ENCODE measurements at places on chromosomes 11 and 22.

GRCh38 chr11:64148226-64148916, 17.5 kb downstream of the MACROD1 start:
- no peak overlapping the region for H3K27ac ChIP-seq
- no peak overlapping the region for H3K4me3 ChIP-seq
- peak; percentile 83 for DNase-seq
- H3K4me1 ChIP-seq = peaks cover 11% of the 10 kb centered on the region
- H3K27me3 ChIP-seq = no peaks in the 10 kb centered on the region

DNA sequence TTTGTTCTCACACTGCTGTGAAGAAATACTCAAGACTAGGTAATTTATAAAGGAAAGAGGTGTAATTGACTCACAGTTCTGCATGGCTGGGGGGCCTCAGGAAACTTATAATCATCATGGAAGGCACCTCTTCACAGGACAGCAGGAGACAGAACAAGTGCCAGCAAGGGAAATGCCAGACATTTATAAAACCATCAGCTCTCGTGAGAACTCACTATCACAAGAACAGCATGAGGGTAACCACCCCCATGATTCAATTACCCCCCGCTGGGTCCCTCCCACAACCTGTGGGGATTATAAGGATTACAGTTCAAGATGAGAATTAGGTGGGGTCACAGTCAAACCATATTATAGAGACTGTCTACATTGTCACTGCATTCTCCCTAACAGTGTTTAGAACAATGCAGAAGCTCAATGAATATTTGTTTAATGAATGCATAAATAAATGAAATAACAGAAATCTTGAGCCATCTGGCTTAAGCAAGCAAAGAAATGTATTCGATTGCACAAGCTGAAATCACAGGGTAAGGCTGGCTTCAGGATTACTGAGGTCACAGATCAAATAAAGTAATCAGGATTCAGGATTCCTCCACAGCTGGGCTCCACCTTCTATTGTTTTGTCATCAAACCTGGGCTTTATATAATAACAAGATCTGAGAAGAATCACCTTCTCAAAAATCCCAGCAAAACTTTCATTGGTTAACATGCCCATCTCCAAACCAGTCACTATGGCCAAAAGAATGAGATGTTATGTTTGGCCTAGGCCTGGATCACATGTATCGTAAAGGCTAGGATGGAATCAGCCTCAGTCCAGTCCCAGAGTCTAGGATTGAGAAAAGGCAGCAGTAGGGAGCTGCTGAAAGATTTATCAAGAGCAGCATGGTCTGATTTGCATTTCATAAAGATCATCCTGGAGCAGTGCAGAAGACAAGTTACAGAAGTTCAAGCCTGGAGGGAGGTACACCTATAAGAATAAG, 137.8 kb upstream of the UBASH3B start:
- peaks cover 6% of the 10 kb centered on the region for H3K27me3 ChIP-seq
- no peaks in the 10 kb centered on the region for H3K36me3 ChIP-seq
- H3K4me1 ChIP-seq = no peaks in the 10 kb centered on the region

GRCh38 chr11:61535998-61536675, 27.6 kb downstream of the LRRC10B start:
- H3K27me3 ChIP-seq = peaks cover 23% of the 10 kb centered on the region
- H3K27ac ChIP-seq = no peak overlapping the region
- no peak overlapping the region for H3K4me3 ChIP-seq
- DNase-seq = no peak
- H3K4me1 ChIP-seq = no peaks in the 10 kb centered on the region
- no peaks in the 10 kb centered on the region for H3K36me3 ChIP-seq

- no peaks in the 10 kb centered on the region for H3K27me3 ChIP-seq
- H3K27ac ChIP-seq = no peak overlapping the region
- no peaks in the 10 kb centered on the region for H3K4me1 ChIP-seq
- DNase-seq = no peak
- no peak overlapping the region for H3K4me3 ChIP-seq
- H3K36me3 ChIP-seq = peaks cover 2% of the 10 kb centered on the region
Observed at GRCh38 chr11:120086651-120087050, 51.3 kb downstream of the TRIM29 start.

- H3K27ac ChIP-seq = no peak overlapping the region
- H3K4me1 ChIP-seq = no peaks in the 10 kb centered on the region
- no peaks in the 10 kb centered on the region for H3K36me3 ChIP-seq
- peaks cover 16% of the 10 kb centered on the region for H3K27me3 ChIP-seq
- DNase-seq = no peak
Observed at GRCh38 chr11:11709447-11710239, 87.8 kb upstream of the GALNT18 start.

- peaks cover 84% of the 10 kb centered on the region for H3K36me3 ChIP-seq
- H3K4me3 ChIP-seq = peak overlapping the region; percentile 96
- H3K4me1 ChIP-seq = peaks cover 57% of the 10 kb centered on the region
- no peaks in the 10 kb centered on the region for H3K27me3 ChIP-seq
- H3K27ac ChIP-seq = peak overlapping the region; percentile 100
Observed at GRCh38 chr11:95788921-95789505, 569 bp downstream of the FAM76B start.

GRCh38 chr22:48596111-48596850, 1231.4 kb downstream of the BRD1 start:
- no peaks in the 10 kb centered on the region for H3K4me1 ChIP-seq
- no peaks in the 10 kb centered on the region for H3K27me3 ChIP-seq
- no peak for DNase-seq
- H3K4me3 ChIP-seq = no peak overlapping the region

- H3K4me1 ChIP-seq = no peaks in the 10 kb centered on the region
- H3K27me3 ChIP-seq = no peaks in the 10 kb centered on the region
- DNase-seq = no peak
- H3K27ac ChIP-seq = no peak overlapping the region
- H3K4me3 ChIP-seq = no peak overlapping the region
Observed at GRCh38 chr11:104275992-104276391, 112.0 kb upstream of the PDGFD start.

DNA sequence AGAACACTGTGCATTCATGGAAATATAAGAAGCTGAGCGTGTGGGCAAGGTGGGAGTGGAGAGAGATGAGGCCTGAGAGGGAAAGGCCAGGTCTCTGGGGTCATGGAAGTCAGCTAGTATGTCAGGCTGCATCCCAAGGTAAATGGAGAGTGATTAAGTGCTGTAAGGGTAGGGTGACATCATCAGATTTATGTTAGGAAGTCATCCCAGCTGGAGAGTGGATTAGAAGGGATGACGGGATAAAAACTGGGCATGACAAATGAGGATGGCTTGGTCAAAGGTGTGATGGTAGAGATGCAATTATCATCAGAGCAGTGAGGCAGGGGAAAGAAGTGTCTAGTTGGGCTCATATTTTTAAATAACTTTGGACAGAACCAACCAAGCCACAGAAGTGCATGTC, 3.5 kb upstream of the ENDOD1 start:
- peaks cover 46% of the 10 kb centered on the region for H3K4me1 ChIP-seq
- no peaks in the 10 kb centered on the region for H3K36me3 ChIP-seq
- no peak for DNase-seq
- H3K27ac ChIP-seq = no peak overlapping the region
- no peak overlapping the region for H3K4me3 ChIP-seq
- no peaks in the 10 kb centered on the region for H3K27me3 ChIP-seq

DNA sequence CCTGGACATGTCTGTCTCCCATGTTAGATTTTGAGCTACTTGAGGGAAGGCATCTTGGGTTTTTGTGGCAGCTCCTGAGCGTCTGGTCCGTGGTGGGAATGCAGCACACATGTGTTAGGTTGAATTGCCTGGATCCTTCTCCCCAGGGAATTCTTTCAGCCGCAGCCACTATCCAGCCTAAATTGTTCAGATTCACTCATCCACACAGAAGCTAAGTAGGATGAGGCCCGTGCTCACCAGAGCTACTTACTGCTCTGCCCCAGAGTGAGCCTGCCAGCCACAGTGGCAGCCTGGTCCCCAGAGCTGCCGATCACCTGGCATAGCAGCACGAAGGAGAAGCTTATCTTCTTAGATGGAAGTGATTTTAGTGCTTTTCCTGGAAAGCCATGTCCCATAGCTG, 34.4 kb upstream of the SORL1-AS1 start:
- H3K4me3 ChIP-seq = no peak overlapping the region
- no peak for DNase-seq
- peaks cover 70% of the 10 kb centered on the region for H3K36me3 ChIP-seq

DNA sequence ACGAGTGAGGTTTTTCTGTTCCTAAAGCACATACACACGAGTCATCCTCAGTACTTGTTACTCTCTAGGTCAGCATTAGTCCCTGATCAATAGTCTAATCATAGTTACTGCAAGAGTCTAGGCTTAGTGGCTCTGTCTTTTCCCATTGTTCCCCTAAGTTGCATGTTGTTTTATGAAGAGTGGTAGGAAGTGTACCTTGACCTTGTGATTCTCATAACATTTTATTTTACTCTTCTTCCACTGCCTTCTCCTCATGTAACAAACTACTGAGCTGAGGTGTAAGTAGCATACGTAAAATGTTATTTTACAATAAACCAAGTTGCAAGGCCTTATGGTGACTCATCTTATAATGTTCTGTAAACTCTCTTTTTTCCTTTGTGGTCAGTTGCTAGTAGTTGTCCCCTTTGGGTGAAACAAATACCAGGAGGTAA, 15.0 kb downstream of the METTL15 start:
- H3K4me1 ChIP-seq = peaks cover 18% of the 10 kb centered on the region
- H3K27ac ChIP-seq = no peak overlapping the region
- H3K36me3 ChIP-seq = peaks cover 50% of the 10 kb centered on the region
- no peak overlapping the region for H3K4me3 ChIP-seq
- no peaks in the 10 kb centered on the region for H3K27me3 ChIP-seq
- DNase-seq = no peak

GRCh38 chr22:46609175-46609690, 11.0 kb upstream of the GRAMD4 start:
- no peaks in the 10 kb centered on the region for H3K27me3 ChIP-seq
- no peak overlapping the region for H3K4me3 ChIP-seq
- DNase-seq = no peak
- H3K36me3 ChIP-seq = no peaks in the 10 kb centered on the region

GRCh38 chr11:107397357-107397756, 60.3 kb downstream of the CWF19L2 start:
- H3K4me3 ChIP-seq = no peak overlapping the region
- no peaks in the 10 kb centered on the region for H3K27me3 ChIP-seq
- peaks cover 1% of the 10 kb centered on the region for H3K4me1 ChIP-seq
- DNase-seq = no peak
- H3K27ac ChIP-seq = peak overlapping the region; percentile 26
